Left renal pelvis (tissue), 4 donors: ENCODE measurements at places on chromosomes 16 and 17.

DNA sequence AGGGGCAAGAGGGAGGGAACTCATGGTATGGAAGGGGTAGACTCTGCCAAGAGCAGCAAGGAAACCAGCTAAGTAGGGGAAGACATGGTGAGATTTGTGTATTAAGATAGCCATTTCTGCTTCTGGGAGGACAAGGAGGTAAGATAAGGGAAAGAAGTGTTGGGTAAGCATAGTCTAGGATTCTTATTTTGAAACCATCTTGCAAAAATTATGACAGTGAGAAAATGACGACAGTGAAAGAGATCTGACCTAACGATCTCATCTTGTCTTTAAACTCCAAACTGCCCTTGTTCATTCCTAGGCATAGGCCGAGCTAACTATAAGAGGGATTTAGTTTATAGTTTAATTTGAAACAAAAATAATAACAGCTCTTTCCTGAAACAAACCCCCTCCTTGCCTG lies 5.6 kb upstream of the RBL2 start:
- no peak for DNase-seq

GRCh38 chr17:70365091-70365583 lies 195.8 kb downstream of the KCNJ2 start:
- no peak for DNase-seq

DNA sequence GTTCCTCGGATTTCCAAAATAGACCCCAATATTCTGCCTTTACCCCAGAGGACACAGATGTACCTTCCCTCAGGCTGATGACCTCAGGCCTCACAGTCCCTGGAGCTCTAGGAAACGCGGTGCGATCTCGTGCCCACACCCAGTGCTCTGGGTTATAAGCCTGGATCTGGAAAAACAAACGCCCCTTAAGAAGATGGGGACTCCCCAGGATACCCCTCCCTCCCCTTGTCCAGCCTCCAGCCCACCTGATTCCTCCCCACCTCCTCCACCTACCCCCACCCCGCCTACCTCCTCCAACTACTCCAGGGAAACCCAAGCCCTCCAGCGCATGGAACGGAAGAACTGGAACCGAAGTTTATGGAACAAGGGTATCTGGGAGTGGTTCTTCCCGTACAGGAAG lies 19.1 kb downstream of the PRR11 start:
- no peak for DNase-seq

- DNase-seq = no peak
These were observed 74.3 kb downstream of the TIMM22 start for GRCh38 chr17:1071103-1071825.

- DNase-seq = no peak
These were observed 18.3 kb upstream of the HAS3 start for GRCh38 chr16:69087161-69087581.

DNA sequence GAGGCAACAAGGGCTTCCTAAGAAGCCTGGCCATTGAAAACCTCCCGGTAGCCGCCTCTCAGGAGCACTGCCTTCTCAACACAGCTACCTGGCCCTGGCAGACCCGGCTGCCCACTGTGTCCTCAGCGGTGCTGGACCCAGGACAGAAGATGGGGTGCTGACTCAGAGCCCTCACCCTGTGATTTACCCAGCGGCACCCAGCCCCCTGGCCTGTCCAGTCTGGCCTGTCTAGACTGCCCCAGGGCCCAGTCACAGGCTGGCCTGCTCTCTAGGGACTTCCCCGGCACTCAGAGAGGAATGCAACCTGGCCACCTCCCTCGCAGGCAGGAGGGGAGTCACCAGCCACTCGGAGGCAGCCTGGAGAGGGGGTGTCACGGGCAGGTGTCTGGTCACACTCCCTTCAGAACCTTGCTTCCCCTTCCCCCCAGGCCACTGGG lies 20.1 kb downstream of the PIEZO1 start:
- no peak for DNase-seq

GRCh38 chr16:86286991-86287663 lies 223.2 kb upstream of the FOXF1 start:
- no peak for DNase-seq

GRCh38 chr17:79424471-79425185 lies 186.2 kb downstream of the RBFOX3 start:
- no peak for DNase-seq
